Stimulated activated CD4-positive, alpha-beta T cell treated with anti-CD3 and anti-CD28 coated beads, Interleukin-1b, Interleukin-23, amount 100 ng/mL, for 1 hour (primary cell): ENCODE measurements at places on chromosomes 13 and 19.

- DNase-seq: no peak
Observed at GRCh38 chr13:84121456-84121855, 239.2 kb upstream of the SLITRK1 start.

GRCh38 chr19:7961920-7962626 is 18.6 kb upstream of the TIMM44 start:
- no peak for DNase-seq

DNA sequence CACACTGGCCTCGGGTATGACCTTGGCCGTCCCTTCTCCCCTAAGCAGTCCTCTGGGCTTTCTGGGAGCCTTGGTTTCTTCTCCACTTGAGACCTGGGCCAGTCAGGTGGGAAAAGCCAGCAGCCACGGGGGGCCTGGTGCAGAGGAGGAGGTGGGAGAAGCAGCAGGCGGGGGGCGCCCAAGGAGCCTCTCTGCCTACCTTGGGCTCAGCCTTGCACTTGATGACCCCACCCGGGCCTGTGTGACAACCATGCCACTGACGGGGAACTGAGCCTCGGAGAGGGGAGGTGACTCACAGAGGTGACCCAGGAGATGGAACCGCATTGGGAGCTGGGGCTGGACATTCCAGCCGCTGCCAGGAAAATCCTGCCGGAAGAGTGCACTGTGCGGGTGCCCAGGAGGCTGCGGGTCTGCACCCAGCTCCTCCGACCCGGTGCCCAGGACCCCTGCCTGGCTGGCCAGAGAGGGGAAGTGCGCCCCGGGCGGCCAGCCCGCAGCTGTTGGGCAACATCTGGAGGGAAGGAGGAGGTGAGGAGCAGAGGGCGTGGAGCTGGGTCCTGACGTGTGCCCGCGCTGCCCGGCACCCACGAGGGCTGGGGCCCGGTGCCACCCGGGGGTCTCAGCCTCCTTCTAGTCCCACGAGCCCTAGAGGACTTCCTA is 23.4 kb upstream of the SLC7A10 start:
- no peak for DNase-seq

DNA sequence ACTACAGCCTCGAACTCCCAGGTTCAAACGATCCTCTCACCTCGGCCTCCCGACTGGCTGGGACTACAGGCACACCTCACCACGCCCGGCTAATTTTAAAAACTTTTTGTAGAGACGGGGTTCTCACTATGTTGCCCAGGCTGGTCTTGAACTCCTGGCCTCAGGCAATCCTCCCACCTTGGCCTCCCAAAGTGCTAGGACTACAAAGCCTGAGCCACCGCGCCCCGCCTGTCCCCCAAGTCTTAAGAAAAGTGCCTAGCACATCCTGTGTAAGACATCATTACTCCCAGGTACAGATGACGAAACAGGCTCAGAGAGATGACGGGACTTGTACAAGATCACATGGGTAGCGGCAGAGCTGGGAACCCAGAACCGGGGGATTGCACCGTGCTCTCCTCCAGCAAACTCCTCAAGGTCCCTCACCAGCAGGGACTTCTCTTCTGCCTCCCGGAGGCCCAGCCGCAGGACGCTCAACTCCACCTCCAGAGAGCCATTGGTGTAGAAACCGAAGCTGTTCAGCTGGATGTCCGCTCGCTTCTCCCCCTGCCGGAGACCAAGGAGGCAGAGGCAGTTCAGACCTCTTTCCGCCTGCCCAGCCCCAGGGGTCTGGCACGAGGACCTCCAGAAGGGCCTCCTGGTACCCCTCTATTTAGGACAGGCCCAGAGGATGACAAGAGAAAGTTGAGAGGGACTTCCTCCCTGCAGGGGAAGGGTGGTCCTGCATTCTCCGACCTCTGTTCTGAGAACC is 1.0 kb downstream of the GPR108 start:
- DNase-seq: no peak

- no peak for DNase-seq
Observed at GRCh38 chr19:32357720-32358119, 12.3 kb downstream of the ZNF507 start.

GRCh38 chr19:33406521-33407139 is 33.1 kb downstream of the CEBPG start:
- DNase-seq: peak; percentile 68

DNA sequence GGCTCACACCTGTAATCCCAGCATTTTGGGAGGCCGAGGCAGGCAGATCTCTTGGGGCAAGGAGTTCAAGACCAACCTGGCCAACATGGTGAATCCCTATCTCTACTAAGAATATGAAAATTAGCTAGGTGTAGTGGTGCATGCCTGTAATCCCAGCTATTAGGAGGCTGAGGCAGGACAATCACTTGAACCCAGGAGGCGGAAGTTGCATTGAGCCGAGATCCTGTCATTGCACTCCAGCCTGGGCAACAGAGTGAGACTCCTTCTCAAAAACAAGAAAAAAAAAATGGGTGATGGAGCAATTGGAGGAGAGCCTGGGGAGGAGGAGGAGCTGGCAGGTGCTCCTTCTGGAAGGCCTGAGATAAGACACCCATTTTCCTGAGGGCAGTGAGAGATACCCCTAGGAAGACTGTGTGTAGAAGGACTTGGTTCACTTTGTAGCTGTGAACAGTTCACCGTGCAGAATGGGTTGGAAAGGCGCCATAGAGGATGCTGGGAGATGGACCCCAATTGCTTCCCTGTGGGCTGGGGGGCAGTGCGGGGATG is 8.7 kb upstream of the CARM1 start:
- no peak for DNase-seq

DNA sequence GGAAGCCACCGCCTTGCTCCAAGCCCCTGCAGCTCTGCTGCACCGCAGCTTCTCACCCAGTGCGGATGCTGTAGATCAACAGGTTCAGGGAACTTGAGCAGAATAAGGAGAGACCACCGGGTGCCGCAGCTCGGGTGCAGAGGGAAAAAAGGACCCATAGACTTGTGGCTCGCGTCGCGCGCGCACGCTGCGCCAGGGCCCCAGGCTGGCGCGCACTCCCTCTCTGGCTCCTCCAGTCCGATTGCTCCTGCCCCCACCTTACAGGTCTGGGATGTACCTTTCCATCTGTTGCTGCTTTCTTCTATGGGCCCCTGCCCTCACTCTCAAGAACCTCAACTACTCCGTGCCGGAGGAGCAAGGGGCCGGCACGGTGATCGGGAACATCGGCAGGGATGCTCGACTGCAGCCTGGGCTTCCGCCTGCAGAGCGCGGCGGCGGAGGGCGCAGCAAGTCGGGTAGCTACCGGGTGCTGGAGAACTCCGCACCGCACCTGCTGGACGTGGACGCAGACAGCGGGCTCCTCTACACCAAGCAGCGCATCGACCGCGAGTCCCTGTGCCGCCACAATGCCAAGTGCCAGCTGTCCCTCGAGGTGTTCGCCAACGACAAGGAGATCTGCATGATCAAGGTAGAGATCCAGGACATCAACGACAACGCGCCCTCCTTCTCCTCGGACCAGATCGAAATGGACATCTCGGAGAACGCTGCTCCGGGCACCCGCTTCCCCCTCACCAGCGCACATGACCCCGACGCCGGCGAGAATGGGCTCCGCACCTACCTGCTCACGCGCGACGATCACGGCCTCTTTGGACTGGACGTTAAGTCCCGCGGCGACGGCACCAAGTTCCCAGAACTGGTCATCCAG is 964 bp downstream of the PCDH17 start:
- no peak for DNase-seq

DNA sequence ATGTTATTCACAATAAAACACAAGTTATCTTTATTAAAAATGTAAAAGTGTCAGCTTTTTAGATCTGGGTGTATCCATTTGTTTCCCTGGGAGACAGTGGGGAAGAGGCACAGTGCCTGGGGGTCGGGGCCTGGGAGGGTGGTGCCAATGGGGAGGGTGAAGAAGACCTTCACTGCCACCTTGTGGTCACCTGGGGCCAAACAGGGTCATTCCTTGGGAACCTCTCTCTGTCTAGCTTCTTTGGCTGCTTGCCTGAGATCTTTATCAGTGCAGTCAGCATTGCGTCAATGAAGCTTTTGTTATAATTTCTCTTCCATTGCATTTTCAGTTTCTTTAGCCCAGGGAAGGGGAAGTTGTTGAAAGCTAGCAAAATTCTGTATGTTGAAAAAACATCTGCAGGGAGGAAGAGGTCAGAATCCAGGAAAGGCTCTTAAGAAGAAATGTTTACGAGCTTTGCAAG is 39.1 kb downstream of the PCDH8 start:
- no peak for DNase-seq

DNA sequence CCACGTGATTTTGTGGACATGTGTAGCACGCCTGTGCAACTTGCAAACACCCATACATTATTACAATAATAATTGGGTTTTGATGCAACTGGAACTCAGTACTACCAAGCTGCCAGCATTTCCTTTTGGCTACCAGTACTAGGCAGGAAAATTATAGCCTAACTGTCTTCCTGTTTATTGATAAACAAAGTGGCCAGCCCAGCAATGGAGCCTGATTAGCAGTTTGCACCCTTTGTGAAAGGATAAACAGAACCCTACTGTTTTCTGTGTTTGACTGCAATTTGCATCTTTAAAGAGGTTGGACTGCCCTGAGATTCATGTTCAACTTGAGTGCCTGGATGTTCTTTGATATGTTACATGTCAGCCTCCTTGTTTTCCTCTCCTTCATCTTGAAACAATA is 173.9 kb downstream of the ZIC5 start:
- no peak for DNase-seq

GRCh38 chr13:46668302-46668720 is 115.3 kb downstream of the LRCH1 start:
- DNase-seq: no peak

- no peak for DNase-seq
Observed at GRCh38 chr13:73672492-73672891, 461.7 kb downstream of the KLF12 start.

GRCh38 chr19:18633321-18633720 is 3.5 kb upstream of the KLHL26 start:
- no peak for DNase-seq

DNA sequence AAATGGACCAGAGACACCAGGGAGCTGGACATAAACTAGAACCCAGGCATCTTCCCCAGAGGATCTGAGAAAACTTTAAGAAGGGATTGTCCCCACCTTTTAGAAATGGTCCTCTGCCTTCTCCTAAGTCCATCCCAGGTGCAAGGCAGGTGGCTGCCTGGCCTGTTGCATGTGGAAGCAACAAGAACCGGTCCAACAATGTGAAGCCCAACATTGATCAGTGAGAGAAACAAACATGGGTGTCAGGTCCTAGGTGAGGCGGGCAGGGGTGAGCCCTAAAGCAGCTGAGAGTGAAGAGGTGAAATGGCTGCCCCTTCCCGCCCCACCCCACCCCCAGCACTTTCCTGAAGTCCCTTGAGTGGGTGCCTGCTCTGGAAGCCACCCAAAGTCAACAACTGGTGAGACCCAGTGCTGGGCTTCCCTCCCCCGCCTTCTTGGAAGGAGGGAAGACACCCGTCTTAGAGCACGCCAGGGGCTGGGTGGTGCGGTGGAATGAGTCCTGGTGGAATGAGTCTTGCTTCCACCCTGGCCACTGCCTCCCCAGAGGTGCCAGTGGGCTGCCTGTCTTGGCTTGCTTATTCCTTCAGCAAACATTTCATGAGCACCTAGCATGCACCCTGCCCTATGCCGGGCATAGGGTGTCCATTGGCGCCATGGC is 1.7 kb downstream of the AP1M1 start:
- no peak for DNase-seq

GRCh38 chr13:35157143-35157755 is 215.2 kb downstream of the NBEA start:
- no peak for DNase-seq

- DNase-seq: no peak
Observed at GRCh38 chr19:35915443-35915842, 7.3 kb upstream of the TYROBP start.

- no peak for DNase-seq
Observed at GRCh38 chr19:44306283-44306682, 1.5 kb upstream of the ZNF235 start.
